OCI-LY7 (cell line): ENCODE measurements at places on chromosomes 3 and 15. TPM values are rescaled to one million over a fixed set of nuclear protein-coding genes. Genes with fewer than 3 reads are reported as not detected.

GRCh38 chr15:88257311-88258092, 963 bp upstream of the NTRK3 start:
- DNase-seq, result peak; percentile 38

- DNase-seq, result no peak
Observed at GRCh38 chr15:25616471-25616870, 177.6 kb upstream of the UBE3A start.

Gene EOMES
- total RNA-seq, result not detected in 2 replicates

GRCh38 chr3:108180194-108180593, 42.0 kb downstream of the IFT57 start:
- no peak for DNase-seq

GRCh38 chr15:59296181-59296617, 76.5 kb downstream of the MYO1E start:
- DNase-seq, result no peak

DNA sequence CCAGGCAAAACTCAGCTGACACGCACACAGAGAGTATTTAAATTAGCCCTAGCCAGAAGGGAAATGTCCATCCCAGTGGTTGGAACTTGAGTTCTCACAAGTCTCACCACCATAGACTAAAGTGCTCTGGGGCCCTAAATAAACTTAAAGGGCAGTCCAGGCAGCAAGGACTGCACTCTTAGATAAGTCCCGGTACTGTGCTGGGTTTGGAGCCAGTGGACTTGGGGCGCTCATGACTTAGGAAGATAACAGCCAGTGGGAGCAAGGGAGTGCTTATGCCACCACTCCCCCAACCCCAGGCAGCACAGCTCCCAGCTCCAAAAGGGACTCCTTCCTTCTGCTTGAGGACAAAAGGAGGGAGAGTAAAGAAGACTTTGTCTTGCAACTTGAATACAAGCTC, 319.5 kb upstream of the GPR149 start:
- DNase-seq, result no peak

DNA sequence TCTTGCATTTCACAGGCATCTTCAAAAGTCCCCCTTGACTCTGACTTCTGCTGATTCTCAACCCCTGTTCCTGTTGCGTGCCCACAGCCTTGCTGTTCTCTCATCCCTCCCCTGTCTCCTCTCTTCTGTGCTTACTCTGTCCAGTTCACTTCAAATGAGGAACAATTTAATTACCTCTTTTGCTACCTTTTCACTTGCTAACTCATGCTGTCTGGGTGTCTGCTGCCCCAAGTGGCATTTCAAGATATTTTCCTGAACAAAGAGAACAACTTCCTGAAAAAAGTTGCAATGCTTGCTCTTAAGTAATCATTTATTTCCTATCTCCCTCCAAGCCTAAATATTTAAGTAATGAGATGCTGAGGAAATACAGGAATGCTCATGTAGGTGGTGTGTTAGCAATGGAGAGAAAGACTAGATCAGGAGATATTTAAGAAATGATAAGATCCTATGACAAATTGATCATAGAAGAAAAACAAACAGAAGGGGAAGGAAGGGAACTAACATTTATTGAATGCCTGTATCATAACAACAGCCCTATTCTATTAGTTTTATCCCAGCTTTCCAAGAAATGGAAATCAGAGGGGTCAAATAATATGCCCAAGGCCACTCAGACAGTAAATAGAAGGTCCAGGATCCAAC, 42.2 kb downstream of the SV2B start:
- peak; percentile 35 for DNase-seq

DNA sequence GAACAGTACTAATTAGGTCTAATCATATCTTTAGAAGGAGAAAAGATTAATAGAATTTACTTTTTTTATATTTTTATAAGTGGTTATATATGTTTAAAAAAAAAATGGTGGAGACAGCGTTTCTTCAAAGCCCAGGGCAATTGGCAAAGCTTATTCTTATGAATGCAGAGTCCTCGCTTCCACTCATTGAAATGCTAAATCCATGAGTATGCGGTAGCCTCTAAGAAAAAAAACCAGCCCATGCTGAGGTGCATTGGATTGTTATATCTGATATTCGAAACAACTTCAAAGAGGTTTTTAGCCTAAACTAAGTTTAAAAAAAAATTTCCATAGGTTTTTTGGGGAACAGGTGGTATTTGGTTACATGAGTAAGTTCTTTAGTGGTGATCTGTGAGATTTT, 142.8 kb downstream of the GOLIM4 start:
- no peak for DNase-seq

Gene GABRR3
- total RNA-seq, result not detected in 2 replicates

GRCh38 chr3:31421314-31422048, 111.2 kb upstream of the STT3B start:
- DNase-seq, result no peak

GRCh38 chr3:51967384-51968169, at the start of gene PCBP4:
TSS of gene PCBP4 (minus strand) at chr3:51967454. CDS start at chr3:51961240, 6,214 bp downstream.
- DNase-seq, result no peak

DNA sequence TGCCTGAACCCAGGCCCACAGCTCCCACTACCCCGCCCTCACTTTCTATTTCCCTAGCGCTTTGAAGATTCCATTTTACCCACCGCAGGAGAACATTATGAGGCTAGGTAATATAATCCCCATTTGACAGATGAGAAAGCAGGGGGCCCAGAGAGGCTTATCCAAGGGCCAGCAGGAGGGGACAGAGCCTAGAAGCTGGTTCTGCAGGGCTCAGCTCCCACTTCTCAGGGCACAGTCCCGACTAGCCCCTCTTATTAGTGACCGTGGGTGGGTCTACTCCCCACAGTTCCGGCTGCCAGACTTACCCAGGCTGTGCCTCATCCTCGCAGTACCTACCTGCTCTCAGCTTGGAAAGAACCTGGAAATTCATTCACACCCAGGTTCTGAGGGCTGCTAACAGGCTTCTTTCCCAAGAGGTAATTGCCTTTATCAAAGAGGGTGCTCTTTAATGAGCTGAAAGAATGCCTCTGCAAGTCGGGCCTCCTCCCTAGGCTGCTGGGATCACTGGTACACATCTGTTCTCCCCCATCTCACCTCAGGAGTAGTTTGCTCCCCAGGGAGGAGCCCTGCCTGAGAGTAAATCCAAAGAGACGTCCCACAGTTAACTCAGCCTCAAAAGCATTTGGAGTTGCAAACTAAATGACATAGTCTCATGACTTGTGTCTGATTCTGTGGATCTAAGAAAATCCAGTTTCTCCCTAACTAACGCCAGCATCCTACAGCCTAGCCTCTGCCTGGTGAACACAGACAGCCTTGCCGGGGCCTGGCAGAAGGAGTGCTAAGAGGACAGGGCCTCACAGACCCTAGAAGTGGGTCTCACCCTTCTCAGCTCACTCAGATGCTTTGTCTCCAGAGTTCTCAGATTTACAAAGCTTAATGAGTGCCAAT, 125.0 kb downstream of the CHSY1 start:
- DNase-seq, result no peak

Gene LRRC34
- total RNA-seq, result 3.3 and 3.9 TPM in 2 replicates

Gene STX19
- total RNA-seq, result not detected in 2 replicates

Gene ATP13A4
- total RNA-seq, result 0.70 and 2.5 TPM in 2 replicates

Gene GUCA1C
- not detected in 2 replicates for total RNA-seq

DNA sequence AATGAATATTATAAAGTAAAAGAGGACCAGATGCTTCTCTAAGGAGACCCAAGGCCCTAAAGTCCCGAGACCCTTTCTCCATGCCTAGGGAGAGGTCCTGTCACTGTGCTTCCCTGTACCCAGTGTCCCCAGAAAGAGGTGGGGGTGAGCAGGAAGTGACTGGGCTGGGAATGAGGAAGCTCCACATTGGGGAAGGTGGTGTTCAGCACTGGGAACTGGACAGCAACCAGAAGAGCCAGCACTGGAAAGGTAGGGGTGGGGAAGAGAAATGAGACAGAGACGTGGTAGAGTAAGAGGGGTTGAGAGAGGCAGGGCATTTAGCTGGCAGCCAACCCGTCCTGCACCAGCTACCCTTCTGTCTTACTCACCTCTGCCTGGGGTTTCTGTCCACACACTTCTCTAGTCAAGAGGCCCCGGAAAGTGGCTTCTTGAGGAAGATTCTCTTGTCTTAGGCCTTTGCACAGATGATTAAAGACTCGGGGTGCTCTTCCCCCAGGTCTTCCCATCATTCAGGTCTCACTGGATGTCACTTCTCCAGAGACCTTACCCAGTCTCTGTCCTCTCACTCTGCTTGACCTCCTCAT, 12.2 kb downstream of the RRP9 start:
- DNase-seq, result no peak

Gene SPINK8
- not detected in 2 replicates for total RNA-seq

DNA sequence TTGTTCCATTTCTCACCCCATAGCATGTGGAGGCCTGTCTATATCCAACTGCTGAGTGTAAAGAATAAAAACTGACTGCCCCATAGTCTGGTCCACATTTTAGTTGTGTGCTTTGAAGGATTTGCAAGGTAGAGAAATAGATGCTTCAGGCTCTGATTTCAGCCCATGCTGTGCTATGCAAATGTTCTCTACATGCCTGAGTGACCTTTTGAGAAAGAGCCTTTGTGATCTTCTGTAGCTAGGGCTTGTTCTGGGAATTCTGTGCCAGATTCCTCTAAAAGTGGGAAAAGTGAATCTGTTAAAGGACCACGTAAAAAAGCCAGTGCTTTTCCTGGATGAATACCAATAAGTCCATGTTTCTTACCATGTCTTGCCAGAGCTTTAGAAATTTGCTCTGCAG, 5.2 kb downstream of the KCTD6 start:
- peak; percentile 54 for DNase-seq

GRCh38 chr15:32838820-32839219, 121.0 kb downstream of the GREM1 start:
- DNase-seq, result no peak

- no peak for DNase-seq
Observed at GRCh38 chr3:116671151-116671550, 38.4 kb upstream of the TUSC7 start.

DNA sequence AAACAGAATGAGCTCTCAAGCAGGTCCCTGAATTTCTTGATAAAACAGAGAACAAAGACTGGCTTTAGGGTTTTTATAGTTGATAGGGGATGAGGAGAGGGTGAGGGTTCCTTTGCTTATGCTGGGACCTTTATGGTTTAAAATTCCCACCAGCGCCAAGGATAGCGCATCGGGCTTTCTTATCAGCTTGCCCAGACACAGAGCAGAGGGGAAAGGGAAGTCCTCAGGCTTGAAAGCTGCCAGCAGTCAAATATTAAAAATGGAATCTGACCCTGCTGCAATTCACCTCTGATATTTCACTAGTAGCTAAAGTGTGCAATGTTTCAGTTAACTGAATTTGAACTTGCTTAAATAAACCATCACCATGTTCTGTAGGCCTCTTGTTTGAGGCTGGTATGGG, 55.0 kb upstream of the EPHA3 start:
- no peak for DNase-seq

DNA sequence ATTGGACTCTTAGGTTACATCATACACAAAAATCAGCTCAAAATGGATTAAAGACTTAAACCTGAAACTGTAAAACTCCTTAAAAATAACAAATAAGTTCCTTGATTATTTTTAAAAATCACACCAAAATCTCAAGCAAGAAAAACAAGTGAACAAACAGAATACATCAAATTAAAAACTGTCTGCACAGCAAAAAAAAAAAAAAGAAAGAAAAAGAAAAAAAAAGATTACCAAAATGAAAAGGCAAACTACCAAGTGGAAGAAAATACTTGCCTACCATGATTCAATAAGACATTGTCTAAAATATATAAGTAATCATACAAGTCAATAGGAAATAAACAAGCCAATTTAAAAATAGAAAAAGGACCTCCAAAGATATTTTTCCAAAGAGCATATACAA, 17.5 kb downstream of the OR5K4 start:
- no peak for DNase-seq

- no peak for DNase-seq
Observed at GRCh38 chr15:57455929-57456328, 79.6 kb downstream of the CGNL1 start.

DNA sequence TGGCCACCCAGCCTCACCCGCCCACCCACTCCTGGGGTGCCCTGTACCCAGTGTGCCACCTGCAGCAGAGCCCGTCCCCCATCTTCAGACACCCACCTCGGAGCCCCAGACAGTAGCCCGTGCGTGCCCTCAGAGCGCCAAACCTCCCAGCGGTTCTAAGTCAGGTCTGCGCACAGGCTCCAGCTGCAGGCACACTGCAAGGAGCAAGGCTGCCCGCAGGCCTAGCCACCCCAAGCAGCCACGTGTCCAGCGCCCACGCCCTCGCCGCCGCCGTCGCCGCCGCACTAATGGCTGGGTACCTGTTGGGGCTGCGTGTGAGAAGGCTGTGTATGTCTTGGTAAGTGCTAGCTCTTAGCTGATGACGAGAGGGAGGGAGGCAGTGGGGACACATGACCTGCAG, 8.8 kb upstream of the CHST14 start:
- DNase-seq, result no peak

DNA sequence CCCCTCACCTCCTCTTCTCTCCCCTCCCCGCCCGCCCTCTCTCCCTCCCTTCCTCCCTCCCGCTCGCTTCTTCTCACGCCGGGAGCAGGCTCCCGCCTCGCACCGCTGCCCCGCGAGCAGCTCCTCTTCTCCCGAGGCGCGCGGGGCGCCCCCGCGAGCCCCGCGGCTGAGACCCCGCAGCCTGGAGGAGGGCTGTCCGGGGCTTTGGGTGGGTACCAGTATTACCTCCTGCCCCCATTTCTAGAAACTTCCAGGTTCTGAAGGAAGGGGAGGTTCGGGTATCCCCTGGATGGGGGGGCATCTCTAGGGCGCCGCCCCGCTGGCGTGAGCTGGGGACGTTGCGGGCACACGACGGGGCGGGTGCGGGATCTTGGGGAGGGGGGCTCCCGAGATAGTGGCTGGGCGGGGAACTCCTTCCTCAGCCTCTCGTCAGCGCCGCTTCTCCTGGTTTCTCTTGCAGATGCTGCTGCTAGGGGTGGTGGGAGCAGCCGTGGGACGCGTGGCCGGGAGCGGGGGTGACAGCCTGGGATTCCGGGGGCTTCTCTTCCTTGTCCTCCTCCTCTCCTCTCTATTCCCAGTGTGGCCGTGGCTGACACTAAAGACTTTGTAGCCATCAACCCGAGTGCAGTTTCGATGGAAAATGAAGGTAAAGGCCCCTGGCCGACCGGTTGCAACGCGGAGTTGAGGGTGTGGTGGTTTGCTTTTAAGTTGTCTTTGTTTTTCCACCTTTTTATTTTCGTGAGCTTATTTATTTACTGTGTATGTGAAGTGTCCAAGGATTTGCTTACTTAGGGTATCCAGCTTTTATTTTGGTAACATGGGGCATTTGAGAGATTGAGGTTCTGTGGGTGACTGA, 474 bp downstream of the ATP2C1 start:
- DNase-seq, result peak; percentile 40

DNA sequence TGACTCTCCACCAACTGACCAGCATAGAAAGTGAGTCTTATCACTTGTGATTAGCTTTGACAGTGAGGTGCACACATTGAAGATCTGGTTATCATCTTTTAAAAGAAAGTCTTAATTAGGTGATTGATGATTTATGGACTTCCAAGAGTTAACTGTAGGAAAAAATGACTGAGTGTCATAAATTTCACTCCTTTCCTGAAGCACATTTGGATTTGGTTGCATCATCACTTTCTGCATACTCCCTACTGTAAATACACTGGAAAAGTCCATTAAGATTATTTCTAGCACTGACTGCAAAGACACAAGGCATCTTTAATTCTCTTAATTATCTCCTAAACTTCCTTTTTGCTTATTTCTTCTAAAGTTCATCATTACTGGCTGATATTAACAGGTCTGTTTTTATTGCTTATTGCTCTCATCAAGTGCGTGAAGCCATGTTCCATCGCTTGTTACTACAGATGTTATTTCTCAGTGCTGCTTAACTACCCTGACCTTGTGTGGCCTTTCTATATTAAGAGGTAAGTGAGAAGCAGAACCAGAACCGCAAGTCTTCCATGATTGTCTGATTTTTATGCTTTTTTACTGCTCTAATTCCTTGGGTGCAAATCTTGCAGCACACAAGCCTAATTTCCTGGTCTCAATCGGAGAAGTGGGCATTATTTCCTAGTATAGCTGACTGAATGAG, 153.2 kb downstream of the MEIS2 start:
- DNase-seq, result no peak
